CD4-positive, alpha-beta T cell (primary cell): ENCODE measurements at places on chromosomes 1 and 21.

- no peak for DNase-seq
Measured at GRCh38 chr1:235734335-235734734, 84.8 kb upstream of the GNG4 start.

DNA sequence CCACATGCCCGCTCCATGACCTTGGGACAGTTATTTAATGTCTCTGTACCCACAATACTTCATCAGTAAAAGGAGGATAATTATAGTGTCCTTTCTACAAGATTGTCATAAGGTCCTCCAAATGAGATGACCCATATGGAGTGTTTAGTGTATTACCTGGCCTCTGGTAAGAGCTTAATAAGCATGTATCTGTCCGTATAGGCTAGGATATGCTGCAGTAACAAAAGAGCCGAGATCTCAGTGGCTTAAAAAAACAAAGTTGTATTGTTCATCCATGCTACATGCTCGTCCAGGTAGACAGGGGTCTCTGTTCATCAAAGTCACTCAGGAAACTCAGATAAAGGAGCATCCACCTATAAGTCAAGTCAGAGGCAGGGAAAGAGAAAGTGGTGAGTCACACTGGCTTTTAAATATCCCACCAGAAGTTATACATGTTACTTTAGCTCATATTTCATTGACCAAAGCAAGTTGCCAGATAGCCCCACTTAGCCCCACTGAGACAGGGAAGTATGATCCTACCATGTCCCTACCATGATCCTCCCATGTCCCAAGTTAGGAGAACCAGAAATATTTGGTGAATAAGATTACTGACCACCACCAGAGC is 53.0 kb upstream of the KAZN start:
- DNase-seq: no peak

GRCh38 chr1:93093332-93094006 is 14.4 kb downstream of the MTF2 start:
- no peak for DNase-seq

DNA sequence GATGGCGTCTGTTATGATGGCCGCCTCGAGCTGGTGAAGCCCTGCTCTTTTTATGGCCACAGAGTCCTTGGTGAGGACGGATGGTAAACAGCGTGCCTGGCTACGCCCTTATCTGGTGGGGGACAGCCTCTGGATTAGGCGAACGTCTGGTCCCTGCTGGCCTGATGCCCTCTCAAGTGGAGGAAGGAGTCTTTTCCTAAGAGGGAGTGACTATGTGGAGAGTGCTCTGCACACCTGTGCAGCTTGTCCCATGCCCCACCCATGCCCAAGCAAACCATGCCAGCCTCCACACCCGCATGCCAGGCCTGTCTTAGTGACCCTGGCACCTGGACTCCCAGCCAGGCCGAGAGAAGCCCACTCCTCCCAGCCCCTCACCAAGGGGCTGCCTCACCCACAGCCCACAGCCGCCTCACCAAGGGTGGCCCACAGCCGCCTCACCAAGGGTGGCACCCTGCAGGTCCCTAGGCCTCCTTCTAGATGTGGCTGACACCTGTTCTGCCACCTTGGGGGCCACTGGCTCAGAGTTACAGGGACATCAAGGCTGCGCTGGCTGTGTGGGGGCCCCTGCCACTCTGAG is 40.2 kb downstream of the WNT9A start:
- no peak for DNase-seq

GRCh38 chr1:2447276-2448097 is 28.6 kb upstream of the PLCH2 start:
- no peak for DNase-seq

GRCh38 chr21:25670726-25671125 is 31.7 kb downstream of the JAM2 start:
- DNase-seq: no peak

DNA sequence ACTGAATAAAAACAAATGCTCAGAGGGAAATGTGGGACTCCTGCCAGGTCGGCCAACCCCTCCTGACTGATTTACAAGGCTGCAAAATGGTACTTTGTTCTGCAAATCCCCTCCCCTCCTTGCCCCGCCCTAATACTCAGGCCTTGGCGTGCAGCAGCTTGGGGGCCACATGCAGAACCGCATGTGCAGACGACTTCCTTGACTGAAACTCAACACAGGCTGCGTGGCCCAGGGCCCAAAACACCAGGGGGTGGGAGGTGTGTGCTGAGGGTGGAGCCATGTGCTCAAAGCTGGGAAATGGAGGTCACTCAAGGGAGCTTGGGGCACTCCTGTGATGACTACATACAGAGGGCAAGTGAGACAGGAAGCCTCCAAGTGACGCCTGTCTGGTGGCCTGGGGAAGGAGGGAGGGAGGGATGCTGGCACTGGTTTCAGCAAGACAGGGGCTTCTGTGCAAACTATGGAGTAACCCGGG is 87.2 kb downstream of the MRPL37 start:
- peak; percentile 78 for DNase-seq

- DNase-seq: no peak
Measured at GRCh38 chr1:20663365-20663764, 2.2 kb upstream of the DDOST start.

GRCh38 chr1:246427611-246428010 is 79.5 kb downstream of the SMYD3 start:
- DNase-seq: no peak
